Activated CD8-positive, alpha-beta T cell treated with anti-CD3 and anti-CD28 coated beads for 36 hours (primary cell): ENCODE measurements at places on chromosomes 11 and 22. TPM values are rescaled to one million over a fixed set of nuclear protein-coding genes. Genes with fewer than 3 reads are reported as not detected.

The OR10D3 gene
- not detected for total RNA-seq

The FAM227A gene
- 0.74 TPM for total RNA-seq

The GLB1L2 gene
- 6.0 TPM for total RNA-seq

The CHKA gene
- 15.8 TPM for total RNA-seq

The GCAT gene
- 20.4 TPM for total RNA-seq

The USP47 gene
- 37.8 TPM for total RNA-seq

The TREH gene
- not detected for total RNA-seq
